ENCODE measurements at places on chromosomes 3 and 15.
A peak's percentile ranks its signal among the peaks of the same experiment; 100 is the strongest.

DNA sequence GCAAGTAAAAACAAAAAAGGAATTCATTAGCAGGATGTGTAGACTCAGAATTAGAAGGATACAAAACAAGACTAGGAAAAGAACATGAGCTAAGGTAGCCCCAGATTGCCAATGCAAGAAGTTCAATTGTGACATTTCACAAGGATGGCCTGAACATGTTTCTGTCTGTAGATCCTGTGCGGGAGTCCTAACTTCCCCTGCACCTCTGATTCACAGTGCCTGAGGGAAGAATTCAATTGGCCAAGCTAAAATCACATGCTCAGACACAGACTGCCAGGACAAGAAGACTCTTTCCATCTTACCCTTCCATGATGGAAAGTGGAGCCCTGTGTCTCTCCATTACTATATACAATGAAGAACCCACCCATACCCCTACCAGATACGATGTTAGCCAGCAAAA is 251.5 kb downstream of the KCNH8 start:
- DNase-seq: no peak
- no peaks in the 10 kb centered on the region for H3K27me3 ChIP-seq
- H3K27ac ChIP-seq: no peak overlapping the region
- H3K4me1 ChIP-seq: no peaks in the 10 kb centered on the region
- H3K4me3 ChIP-seq: no peak overlapping the region
- H3K36me3 ChIP-seq: peaks cover 4% of the 10 kb centered on the region

GRCh38 chr3:128709038-128709437 is 16.9 kb upstream of the RAB7A start:
- DNase-seq: no peak
- peaks cover 7% of the 10 kb centered on the region for H3K4me1 ChIP-seq
- no peaks in the 10 kb centered on the region for H3K36me3 ChIP-seq
- no peak overlapping the region for H3K27ac ChIP-seq
- H3K4me3 ChIP-seq: no peak overlapping the region

DNA sequence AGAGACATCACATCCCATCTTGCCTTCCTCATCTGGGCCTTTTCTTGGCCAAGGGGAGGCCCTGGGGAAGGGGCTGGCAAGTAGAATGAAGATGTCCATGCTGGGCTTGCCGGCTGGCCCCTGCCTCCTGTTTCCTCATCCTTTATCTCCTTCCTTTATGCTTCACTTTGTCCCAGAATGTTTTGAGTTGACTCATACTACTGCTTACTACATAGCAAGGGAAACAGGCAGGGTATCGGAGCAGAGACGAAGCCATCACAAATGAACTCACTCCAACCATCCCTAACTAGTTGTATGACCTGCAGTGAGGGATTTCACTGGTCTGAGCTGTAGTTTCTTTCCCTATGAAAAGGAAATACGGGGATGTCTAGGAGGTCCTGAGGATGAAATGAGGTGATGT is 66.0 kb downstream of the CHDH start:
- no peak for DNase-seq
- H3K27ac ChIP-seq: no peak overlapping the region
- peaks cover 4% of the 10 kb centered on the region for H3K4me1 ChIP-seq
- H3K36me3 ChIP-seq: no peaks in the 10 kb centered on the region

DNA sequence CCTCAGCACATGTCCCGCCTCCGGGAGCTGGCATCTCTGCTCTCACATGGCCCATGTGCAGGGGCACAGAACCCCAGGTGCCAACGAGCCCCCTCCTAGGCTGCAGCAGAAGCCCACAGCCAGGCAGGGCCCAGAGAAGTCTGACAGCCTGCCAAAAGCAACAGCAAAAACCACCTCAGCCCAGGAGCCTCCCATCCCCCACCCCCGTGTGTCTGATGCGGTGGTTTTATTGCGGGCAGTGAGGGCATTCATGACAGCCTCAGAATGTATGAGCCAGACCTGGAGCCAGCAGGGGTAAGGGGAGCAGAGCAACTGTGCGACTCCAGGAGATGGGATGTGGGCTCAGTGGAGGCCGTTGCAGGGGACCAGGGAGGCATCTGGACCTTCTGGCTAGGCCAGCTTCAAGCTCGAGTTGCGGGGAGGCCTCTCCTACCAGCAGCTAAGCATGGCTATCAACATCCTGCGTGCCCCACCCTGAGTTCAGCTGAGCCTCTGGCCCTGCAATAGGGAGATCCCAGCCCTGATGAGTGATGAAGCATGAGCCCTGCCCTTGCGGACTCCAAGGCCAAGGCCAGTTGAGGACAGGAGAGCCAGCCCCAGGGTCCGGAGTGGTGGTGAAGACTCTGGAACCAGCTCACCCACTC is 52.5 kb downstream of the CYP11A1 start:
- H3K27ac ChIP-seq: no peak overlapping the region
- H3K4me1 ChIP-seq: peaks cover 28% of the 10 kb centered on the region
- H3K4me3 ChIP-seq: no peak overlapping the region
- no peaks in the 10 kb centered on the region for H3K36me3 ChIP-seq

- H3K27me3 ChIP-seq: no peaks in the 10 kb centered on the region
- DNase-seq: no peak
- no peak overlapping the region for H3K27ac ChIP-seq
- H3K4me1 ChIP-seq: peaks cover 41% of the 10 kb centered on the region
- peaks cover 4% of the 10 kb centered on the region for H3K36me3 ChIP-seq
Measured at GRCh38 chr15:36959746-36960145, 140.6 kb downstream of the MEIS2 start.

DNA sequence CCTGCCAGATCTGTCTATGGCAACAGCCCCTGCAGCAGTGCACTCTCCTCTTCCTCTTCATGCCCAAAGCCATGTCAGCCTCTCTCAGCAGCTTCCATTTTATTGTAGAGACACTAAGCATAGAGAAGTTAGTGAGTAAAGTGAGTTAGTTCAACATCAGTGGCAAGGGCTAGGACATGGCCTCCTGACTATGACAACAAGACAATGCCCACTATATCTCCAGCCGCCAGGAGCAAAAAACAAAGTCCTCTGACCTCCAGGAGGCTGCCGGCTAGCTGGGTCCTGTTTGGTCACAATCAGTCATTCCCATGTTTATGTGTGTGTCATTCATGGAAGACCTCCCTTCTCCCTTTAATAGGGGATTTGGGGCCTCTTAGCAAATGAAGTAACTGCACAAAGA is 14.9 kb downstream of the NR1I2 start:
- peaks cover 18% of the 10 kb centered on the region for H3K4me1 ChIP-seq
- no peaks in the 10 kb centered on the region for H3K27me3 ChIP-seq
- no peak for DNase-seq
- no peaks in the 10 kb centered on the region for H3K36me3 ChIP-seq

GRCh38 chr15:74365598-74366445 is 1.6 kb downstream of the CYP11A1 start:
- H3K4me1 ChIP-seq: peaks cover 9% of the 10 kb centered on the region
- no peaks in the 10 kb centered on the region for H3K36me3 ChIP-seq
- peak overlapping the region; percentile 89 for H3K27ac ChIP-seq
- peak; percentile 42 for DNase-seq

DNA sequence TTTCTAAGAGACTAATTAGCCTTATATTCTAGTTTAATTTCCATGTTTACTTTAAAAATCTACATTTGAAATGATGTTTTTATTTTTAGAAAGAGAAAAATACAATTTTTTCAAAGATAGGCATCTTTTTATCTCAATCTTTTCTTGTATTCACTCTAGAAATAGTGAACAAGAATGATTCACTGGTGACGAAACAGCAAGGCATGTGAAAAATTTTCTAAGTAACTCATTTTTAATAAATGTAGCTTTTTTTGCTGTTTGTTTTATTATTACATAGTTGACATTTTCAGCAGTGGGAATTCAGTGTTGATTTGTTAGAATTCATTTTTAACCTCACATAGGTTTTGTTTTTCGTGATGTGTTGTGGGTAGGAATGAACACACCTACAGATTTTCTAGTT is 1226.4 kb downstream of the NSUN3 start:
- no peaks in the 10 kb centered on the region for H3K36me3 ChIP-seq
- H3K4me3 ChIP-seq: no peak overlapping the region
- H3K4me1 ChIP-seq: no peaks in the 10 kb centered on the region
- no peak for DNase-seq

DNA sequence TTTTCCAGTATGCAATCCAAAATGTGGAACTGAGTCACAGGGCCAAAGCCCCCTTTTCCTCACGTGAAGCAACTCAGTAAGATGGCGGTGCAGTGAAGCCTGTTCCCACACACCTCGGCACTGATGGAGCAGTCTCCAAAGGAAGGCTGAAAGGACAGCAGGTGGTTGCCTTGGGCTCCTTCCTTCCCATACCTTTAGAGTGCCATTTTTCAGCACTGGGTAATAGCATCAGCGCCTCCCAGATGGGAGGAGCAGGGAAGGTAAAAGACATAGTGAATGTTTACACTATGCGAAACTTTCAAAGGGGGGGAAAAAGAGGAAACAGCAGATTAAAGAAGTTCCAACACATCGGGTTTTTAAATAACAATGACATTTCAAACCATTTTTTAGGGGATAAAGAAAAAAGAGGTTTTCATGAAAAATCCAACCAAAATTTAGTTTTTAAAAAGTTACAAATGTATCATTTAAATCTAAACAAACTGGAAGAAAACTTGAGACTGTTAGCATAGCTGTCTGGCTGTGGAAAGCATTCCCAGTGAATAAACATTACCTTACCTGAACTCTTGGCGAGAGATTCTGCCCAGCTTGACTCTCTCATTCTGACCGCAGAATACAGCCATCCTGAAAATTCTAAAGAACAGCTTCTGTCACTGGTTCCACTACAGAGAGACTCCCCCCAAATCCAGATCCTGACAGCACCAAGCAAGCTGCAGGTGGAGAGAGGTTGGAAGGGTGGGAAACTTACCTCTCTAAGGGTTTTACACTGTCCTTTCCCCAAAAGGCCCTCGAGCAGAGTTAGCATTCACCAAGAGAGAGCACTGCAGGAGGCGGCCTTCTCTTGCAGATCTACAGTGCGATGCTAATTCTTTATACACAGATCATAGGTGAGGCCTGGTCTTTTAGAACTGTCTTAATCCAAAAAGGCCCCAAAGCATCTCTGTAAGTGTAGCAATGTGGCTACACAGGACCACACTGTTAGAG is 32.6 kb downstream of the ABCC5 start:
- peaks cover 34% of the 10 kb centered on the region for H3K36me3 ChIP-seq
- no peak for DNase-seq
- H3K4me1 ChIP-seq: peaks cover 18% of the 10 kb centered on the region
- H3K4me3 ChIP-seq: no peak overlapping the region
- H3K27me3 ChIP-seq: no peaks in the 10 kb centered on the region
- H3K27ac ChIP-seq: peak overlapping the region; percentile 84

- H3K27ac ChIP-seq: no peak overlapping the region
- peaks cover 5% of the 10 kb centered on the region for H3K4me1 ChIP-seq
- H3K4me3 ChIP-seq: peak overlapping the region; percentile 49
- DNase-seq: peak; percentile 20
- H3K36me3 ChIP-seq: no peaks in the 10 kb centered on the region
Measured at GRCh38 chr3:107235928-107236315, 141.3 kb upstream of the CCDC54 start.

- H3K36me3 ChIP-seq: peaks cover 26% of the 10 kb centered on the region
- H3K27ac ChIP-seq: no peak overlapping the region
- no peak for DNase-seq
- no peak overlapping the region for H3K4me3 ChIP-seq
Measured at GRCh38 chr3:105688821-105689220, 180.0 kb downstream of the CBLB start.

DNA sequence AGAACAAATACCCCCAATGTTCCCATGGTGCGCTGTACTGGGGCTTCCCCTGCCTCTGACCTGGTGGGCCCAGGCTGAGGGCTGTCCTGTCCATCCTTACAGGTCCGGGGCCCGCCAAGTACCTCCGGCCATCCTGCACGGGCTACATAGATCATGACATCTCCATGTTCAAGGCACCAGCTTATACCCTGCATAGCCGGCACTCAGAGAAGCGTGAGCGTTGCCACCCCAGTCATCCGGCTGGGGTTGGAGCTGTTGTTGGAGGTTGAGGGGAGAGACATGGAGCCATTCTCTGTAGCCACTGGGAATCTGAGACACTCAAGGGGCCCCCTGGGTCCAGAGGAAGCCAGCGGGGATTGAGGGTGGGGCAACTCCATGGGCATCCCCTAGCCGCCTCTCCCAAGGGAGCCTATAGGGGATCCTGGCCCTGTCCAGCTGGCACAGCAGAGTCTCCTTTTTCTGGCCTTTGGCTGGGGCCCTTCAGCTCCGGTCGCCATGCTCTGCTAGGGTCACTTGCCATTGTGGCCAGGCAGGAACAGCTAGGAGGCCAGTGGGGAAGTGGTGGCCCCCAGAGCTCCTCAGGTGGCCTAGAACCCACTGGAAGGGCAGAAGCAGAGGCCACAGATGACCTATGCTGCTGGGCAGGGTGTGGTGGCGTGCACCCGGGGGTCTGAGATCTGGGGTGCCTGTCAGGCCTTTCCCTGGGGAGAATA is 12.5 kb upstream of the CSPG4 start:
- no peaks in the 10 kb centered on the region for H3K36me3 ChIP-seq
- peaks cover 3% of the 10 kb centered on the region for H3K4me1 ChIP-seq
- no peak for DNase-seq
- H3K27ac ChIP-seq: no peak overlapping the region
- H3K27me3 ChIP-seq: peaks cover 33% of the 10 kb centered on the region

GRCh38 chr15:73822998-73823397 is 50.4 kb upstream of the TBC1D21 start:
- H3K36me3 ChIP-seq: no peaks in the 10 kb centered on the region
- no peak overlapping the region for H3K27ac ChIP-seq
- no peak for DNase-seq
- H3K4me3 ChIP-seq: no peak overlapping the region

DNA sequence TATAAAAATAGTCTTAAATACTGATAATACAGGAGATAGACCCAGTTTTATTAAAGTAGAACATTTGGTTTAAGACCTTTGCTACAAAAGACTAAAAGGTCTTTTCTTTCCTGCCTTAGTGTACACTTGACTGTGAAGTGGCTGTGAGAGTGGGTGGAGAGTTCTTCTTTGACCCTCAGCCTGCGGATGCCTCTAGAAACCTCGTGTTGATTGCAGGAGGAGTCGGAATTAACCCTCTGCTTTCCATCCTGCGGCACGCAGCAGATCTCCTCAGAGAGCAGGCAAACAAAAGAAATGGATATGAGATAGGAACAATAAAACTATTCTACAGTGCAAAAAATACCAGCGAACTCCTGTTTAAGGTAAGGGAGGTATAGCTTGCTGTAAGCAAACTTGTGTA is 36.5 kb downstream of the OXNAD1 start:
- H3K27me3 ChIP-seq: no peaks in the 10 kb centered on the region
- DNase-seq: no peak
- H3K4me3 ChIP-seq: no peak overlapping the region
- H3K27ac ChIP-seq: no peak overlapping the region
- peaks cover 28% of the 10 kb centered on the region for H3K36me3 ChIP-seq
- H3K4me1 ChIP-seq: peaks cover 2% of the 10 kb centered on the region

DNA sequence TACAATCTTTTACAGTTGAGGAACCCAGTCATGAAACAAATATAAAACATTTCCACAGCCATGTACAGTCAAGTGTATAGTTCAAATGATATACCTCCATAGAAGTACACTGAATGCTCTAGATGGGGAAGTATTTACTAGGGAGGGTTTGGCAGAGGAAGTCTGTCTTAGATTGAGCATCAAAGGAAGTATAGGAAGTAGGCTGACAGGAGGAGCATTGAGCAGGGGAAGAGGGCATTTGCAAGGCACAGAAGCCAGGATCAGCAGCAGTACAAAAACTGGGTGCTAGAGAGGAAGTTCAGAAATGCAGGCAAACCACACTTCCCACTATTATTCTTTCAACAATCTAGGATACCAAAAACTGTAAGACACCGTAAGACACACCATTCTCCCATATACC is 122.6 kb downstream of the ANO10 start:
- H3K4me3 ChIP-seq: no peak overlapping the region
- H3K27me3 ChIP-seq: no peaks in the 10 kb centered on the region
- no peak for DNase-seq
- H3K36me3 ChIP-seq: no peaks in the 10 kb centered on the region
- H3K27ac ChIP-seq: no peak overlapping the region
